RWPE1 (cell line): ENCODE measurements at places on chromosomes 3 and 15.

GRCh38 chr15:51884517-51885236 is 55.2 kb downstream of the TMOD3 start:
- DNase-seq: no peak

DNA sequence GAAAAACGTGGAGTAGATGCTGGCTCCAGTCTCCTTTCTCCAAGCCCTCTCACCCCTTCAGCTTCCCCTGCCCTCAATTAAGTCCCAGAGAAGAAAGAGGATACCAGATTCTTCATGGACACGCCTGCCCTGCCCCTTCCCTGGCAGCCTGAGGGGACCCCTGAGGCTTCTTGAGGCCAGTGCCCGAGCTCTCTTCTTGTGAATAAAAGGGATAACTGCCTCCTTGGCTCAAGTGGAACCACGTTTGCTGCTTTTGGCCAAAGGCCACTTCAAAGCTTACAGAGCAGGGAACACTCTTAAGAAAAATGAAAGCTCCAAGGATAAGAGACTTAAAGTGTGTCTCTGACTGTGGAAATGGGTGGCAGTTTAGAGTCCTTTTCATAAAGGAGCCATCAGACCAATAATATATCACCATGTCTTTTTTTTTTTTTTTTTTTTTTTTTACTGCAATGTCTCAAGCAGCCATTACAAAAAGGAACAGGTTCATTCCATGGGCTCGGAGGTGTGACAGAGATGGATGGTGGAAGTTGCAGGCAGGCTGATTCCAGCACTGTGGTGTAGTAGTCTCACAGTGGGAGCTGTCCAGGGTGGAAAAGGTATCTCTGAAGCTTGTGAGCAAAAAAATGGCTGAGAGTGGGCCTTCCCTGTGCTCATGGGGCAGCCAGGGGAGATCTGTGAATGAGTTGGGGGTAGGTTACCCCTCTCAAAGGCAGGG is 108.8 kb downstream of the SEMA5B start:
- no peak for DNase-seq

GRCh38 chr15:49418811-49419210 is 4.2 kb upstream of the FGF7 start:
- no peak for DNase-seq

DNA sequence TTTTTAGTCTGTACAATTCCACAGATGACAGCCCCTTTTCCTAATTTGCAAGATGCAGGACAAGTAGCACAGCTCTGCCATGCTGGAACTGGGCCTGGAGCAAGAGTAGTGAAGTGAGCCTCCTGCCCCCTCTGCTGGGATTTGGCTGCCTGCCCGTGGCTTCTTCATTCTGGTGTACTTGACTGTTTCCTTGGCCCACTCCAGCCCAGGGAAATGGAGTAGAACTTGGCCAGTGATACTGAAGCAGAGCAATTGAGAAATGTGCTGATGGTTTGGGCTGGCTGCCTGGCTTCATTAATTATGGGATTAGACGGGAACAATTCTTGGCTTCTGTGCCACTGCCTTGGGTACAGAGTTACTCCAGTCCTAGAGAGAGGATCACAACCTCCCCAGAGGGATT is 2.8 kb downstream of the GPD1L start:
- no peak for DNase-seq

GRCh38 chr3:177420651-177421480 is 223.6 kb upstream of the TBL1XR1 start:
- no peak for DNase-seq

DNA sequence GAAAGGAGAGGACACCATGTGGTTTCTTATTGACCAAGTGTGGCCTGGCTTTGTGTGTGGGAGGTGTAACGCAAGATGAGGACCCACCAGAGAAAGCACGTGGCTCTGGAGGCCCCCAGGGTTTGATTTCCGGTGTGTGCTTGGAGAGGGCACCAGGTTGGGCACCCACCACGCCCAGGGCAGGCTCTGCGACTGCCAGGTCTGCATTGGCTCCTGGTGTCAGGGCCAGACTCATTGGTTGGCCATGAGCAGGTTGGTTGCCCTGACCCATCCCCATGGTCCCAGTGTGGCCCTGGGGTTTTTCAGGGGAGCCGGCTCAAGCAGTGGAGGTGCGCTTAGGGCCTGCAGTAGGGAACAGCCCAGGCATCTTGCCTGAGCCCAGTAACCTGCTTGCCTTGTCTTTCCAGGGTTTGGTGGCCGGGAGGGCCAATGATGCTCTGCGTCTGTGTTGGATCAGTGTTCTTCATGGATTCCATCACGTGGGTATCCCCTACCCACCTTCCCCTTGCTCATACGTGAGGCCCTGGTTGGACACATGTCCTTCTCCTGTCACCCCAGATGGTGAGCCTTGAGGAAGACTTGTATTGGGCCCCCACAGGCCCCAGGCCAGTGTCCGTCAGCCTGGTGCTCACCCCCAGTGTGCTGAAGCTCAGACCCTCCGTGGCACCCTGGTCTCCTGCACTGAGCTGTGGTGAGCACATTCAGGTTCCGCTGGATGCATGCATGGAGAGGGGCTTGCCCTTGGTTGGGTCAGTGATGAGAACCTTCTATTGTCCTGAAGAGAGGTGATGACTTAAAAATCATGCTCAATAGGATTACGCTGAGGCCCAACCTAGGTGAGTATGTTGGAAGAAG is 193.9 kb downstream of the UBE3A start:
- no peak for DNase-seq

GRCh38 chr15:56307180-56307579 is 58.0 kb upstream of the TEX9 start:
- DNase-seq: no peak

GRCh38 chr15:77533578-77534430 is 98.9 kb downstream of the LINGO1 start:
- no peak for DNase-seq

DNA sequence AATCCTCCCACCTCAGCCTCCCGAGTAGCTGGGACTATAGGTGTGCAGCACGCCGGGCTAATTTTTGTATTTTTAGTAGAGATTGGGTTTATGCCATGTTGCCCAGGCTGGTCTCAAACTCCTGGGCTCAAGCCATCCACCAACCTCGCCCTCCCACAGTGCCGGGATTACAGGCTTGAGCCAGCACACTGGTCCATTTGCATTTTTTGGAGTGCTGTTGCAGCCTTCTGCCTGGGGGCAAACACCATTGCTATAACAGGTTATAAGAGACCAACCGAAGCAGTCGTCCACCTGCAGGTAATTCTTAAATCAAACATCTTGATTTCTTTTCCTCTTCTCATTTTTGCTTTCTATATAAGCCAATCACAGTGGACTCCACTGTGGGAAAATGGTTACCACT is 27.7 kb downstream of the ACKR4 start:
- no peak for DNase-seq

GRCh38 chr15:77346245-77347036 is 73.5 kb downstream of the PEAK1 start:
- no peak for DNase-seq

- no peak for DNase-seq
These were observed 441.5 kb upstream of the ARHGEF26 start for GRCh38 chr3:153679714-153680113.

GRCh38 chr3:45655906-45656305 is 33.3 kb upstream of the SACM1L start:
- DNase-seq: no peak

GRCh38 chr15:61426466-61426865 is 197.4 kb upstream of the RORA start:
- no peak for DNase-seq

GRCh38 chr3:133443649-133444422 is 44.0 kb downstream of the BFSP2 start:
- DNase-seq: peak; percentile 68

- no peak for DNase-seq
These were observed 639 bp downstream of the FOXP1 start for GRCh38 chr3:71582612-71583565.

- no peak for DNase-seq
These were observed 419.7 kb downstream of the ZBTB20 start for GRCh38 chr3:114727373-114727772.

DNA sequence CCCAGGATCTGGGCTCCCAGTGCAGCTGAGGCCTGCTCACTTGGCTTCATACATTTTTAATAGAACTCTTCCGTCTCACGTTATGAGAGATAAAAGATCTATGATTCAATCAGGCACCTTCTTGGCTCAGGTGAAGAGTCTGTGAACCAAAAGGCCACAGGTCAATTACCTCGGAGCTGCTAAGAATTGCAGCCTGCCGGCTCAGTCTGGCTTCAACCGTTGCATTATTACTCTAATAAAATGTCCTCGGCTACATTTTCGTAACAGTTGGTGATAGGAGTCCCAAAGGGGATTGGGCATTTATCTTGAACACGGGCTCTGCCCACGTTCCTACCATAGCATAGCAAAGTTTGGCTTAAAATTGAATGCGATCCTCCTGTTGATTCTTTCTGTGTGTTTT is 176.3 kb downstream of the SLCO3A1 start:
- DNase-seq: no peak

- peak; percentile 90 for DNase-seq
These were observed 68.3 kb upstream of the GLCE start for GRCh38 chr15:69092159-69092558.

GRCh38 chr3:186596568-186597287 is 16.1 kb upstream of the AHSG start:
- DNase-seq: no peak

GRCh38 chr15:26178640-26179220 is 315.6 kb upstream of the ATP10A start:
- no peak for DNase-seq

GRCh38 chr15:51121118-51121517 is 26.4 kb upstream of the TNFAIP8L3 start:
- DNase-seq: peak; percentile 78

DNA sequence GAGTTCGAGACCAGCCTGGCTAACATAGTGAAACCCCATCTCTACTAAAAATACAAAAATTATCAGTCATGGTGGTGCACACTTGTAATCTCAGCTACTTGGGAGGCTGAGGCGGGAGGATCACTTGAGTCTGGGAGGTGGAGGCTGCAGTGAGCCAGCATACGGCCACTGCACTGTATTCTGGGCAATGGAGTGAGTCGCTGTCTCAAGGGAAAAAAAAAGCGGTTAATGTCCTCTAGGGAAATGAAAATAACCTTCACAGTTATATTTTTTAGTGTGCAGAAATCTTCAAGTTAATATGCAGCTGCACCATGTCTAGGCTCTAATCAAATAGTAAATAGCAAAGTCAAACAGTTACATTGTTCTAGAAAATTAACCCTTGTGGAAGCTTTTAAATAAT is 14.8 kb downstream of the CEP19 start:
- DNase-seq: no peak

GRCh38 chr3:105466495-105467404 is 100.0 kb downstream of the ALCAM start:
- DNase-seq: no peak

GRCh38 chr3:79052054-79052681 is 715.6 kb downstream of the ROBO1 start:
- no peak for DNase-seq

DNA sequence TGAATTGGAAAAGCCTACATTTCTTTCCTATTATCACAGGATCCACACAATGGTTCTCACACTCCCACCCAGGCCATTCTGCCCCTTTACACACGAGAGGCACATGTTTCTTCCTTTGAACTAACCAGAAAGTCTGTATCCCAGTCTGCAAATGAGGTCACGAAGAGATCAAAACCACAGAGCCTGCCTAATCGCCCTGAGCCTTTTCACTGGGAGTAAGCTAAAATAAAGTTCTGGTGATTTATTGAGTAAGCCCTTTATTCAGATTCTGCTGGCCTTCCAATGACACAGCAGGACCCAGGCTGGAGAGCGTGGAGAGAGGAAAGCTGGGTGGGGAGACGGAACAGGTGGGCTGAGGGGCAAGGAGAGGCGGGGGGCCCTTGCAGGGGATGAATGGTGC is 78.7 kb downstream of the ATP1B3 start:
- DNase-seq: no peak

DNA sequence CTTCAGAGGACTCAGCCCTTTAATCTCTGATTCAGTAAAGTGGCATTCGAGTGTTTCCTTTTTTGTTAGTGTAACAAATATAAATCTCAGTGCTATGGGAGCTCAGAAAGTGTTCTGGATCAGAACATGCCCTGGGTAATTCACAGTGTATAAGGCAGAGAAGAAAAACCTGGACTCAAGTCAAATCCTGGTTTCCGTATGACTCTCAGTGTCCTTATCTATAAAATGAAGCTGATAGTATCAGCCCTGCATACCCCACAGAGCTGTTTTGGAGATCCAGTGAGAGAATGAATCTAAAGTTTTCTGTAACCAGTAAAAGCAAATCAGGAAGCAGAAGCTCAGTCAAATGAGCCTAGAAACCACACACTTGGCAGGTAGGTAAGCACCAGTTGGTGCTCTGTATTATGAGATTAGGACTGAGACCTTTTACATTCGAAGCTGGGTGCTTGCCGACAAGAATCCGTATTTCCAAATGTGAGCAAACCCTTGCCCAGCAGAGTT is 67.2 kb downstream of the IL1RAP start:
- no peak for DNase-seq

DNA sequence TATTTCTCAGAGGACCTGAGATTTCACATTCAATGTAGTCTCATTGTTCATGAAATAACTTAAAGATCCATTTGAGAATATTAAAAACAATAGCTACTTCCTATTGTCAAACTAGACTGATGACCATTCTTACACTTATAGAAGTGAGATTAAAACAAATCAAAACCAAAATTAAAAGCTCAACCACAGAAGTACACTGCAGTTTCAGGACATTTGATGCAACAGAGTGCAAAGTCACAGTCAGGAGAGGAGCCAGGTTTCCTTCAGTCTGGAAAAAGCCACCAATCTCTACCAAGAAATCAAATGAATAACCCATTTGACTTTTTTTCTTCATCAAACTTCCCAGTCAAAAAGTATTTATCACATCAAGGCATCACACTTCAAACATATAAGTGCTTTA is 5.5 kb downstream of the CCPG1 start:
- no peak for DNase-seq

DNA sequence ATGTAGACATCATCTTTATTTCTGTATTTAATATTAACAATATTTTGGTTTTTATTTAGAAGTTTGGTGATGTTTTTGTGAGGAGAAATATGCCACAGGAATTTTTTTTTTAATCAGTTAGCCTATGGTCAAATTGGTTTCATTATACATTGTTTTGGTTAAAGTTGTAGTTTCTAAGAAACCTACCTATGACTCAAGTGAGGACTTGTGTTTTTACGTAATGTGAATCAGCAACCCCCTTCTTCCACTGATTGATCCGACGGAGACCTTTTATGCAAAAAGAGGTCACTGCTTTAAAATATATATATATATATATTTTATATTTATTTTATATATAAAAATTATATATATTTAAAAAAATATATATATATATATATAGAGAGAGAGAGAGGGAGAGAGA is 698.1 kb downstream of the FHIT start:
- DNase-seq: no peak

GRCh38 chr15:85048430-85048829 is 66.8 kb downstream of the PDE8A start:
- DNase-seq: no peak
